Purkinje cell (primary cell): ENCODE measurements at places on chromosomes 5 and 9. TPM values are rescaled to one million over a fixed set of nuclear protein-coding genes. Genes with fewer than 3 reads are reported as not detected.

GHR gene
- 2.3 and 4.2 TPM in 2 replicates for polyA plus RNA-seq

RAB3C gene
- polyA plus RNA-seq = 102 and 166 TPM in 2 replicates

OTP gene
- not detected in 2 replicates for polyA plus RNA-seq

PLPP1 gene
- polyA plus RNA-seq = 128 and 165 TPM in 2 replicates

AQP3 gene
- 3.4 and 4.7 TPM in 2 replicates for polyA plus RNA-seq
